NCI-H1092 (cell line): ENCODE measurements at places on chromosomes 7 and 10.

- no peak for DNase-seq
Observed at GRCh38 chr10:12984165-12984747, 17.3 kb downstream of the CCDC3 start.

- no peak for DNase-seq
Observed at GRCh38 chr10:92894081-92894655, 45.8 kb downstream of the EXOC6 start.

DNA sequence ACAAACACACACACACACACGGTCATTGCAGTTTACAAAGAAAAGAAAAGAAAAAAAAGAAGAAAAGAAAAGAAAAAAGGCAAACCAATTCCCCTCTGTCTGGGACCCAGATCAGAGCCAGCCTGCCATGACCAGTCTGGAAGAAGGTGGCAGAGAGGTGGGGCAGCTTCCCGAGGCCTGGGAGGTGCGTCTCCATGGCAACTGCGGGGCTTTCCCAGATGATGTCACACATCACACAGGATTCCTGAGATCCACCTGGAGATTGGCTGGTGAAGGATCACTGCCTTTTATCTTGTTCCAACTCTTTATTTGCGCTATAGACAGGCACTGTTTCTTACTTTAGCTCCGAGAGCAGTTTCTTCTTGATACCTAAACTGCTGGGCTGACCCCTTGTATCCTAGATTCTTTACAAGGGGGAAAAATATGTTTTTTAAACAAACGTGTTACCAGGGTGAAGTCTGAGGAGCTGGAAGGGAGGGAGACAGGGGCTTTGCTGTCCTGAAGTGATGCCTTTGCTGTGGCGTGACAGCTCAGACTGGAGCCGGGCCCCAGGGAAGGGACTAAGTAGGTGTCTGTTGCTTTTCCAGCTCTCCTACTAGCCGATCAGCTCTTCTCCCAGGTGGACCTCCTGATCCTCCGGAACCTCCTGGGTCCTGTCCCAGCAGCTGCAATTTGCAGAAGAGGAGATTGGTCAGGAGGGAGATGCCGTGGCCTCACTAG is 298.5 kb downstream of the KLF6 start:
- DNase-seq: peak; percentile 38

- no peak for DNase-seq
Observed at GRCh38 chr7:155790666-155791065, 21.6 kb downstream of the SHH start.

DNA sequence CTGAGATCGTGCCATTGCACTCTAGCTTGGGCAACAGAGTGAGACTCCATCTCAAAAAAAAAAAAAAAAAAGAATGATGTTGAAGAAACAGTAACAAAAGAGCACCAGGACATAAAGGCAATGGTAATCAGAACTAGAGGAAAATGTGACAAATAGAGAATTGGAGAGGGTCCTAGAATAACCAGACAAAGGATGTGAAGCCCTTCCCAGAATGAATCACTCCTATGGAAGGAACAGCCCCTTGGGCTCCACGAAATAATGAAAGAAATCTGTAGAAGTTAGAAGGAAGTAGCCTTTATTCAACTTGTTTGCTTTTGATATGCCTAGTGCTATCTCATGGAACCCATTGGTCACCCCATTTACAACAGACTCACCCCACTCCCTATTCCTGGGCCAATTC is 169.2 kb downstream of the SUGCT start:
- no peak for DNase-seq
